ENCODE measurements at places on chromosomes 13 and 19.

DNA sequence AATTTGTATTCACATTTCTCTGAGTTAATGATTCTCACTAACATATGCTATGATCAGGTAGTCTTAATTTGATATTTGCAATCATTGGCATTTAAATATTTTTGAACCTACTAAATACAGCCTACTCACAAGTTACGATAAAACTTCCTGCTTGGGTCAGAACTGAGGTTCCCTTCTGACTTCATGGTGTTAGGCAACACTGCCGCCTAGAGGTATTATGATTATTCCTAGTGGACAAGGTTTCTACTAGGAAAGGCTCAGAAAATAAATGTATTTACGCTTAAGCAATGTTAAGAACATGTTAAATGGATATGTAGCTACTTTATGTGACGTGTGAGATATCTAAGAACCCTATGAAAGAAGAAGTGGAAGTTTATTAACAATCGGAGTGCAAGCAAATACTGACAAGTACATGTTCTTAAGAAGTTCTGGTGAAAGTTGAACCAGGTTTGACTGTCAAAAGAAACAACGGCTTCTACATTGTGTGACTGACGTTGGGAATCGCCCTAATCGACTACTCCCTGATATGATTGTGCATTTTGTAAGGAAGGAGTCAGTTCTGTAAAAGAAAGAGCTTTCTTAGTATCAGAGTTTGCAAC lies 1395.8 kb downstream of the SLITRK5 start:
- no peak for DNase-seq

DNA sequence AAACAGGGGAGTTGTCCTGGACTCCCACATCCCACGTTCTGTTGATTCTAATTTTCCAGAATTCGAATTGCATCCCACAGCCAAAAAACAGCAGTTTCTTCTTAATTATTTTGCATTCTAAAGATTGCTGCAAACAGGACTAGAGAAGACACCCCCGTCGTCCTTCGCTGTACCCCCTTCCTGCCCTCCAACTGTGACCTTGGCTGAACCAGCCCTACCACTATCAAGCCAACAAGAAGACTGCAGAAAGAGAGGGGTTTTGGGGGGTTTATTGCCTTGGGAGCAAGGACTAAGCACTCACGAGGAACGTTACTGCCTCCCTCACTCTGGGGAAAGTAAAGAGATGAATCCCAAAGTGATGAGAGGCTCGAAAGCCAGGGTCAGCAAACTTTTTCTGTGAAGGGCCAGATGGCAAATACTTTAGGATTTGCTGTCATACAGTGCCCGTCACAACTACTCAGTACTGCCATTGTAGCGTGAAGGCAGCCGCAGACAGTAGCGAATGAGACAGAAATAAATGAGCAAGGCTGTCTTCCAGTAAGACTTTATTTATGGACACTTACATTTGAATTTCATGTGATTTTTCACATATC lies 32.5 kb upstream of the KATNAL1 start:
- DNase-seq: no peak

- no peak for DNase-seq
These were observed 230.1 kb downstream of the DLEU7 start for GRCh38 chr13:50613356-50613831.

DNA sequence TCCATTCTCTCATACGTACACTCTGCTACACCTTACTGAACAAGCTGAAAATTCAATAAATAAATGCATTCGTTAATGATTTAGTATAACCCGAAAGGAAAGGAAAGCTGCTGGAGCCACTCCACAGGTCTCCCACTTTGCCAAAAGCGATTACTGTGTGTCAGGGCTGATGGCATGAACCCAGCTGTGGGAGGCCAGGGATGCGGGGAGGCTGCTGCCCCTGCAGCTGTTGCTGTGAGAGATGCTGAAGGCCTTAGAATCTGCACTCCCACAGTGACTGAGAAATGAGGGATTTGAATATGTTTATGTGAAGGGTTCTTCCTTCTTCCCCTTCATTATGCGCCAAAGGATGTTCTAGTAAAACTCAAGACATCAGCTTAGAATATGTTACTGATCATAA lies 58.7 kb upstream of the NBEA start:
- no peak for DNase-seq

GRCh38 chr19:8469613-8470368 lies 25.0 kb downstream of the HNRNPM start:
- DNase-seq: no peak

GRCh38 chr13:40665126-40666044 lies 1.1 kb downstream of the FOXO1 start:
- DNase-seq: no peak

GRCh38 chr13:43303033-43303729 lies 279.8 kb downstream of the DNAJC15 start:
- no peak for DNase-seq

DNA sequence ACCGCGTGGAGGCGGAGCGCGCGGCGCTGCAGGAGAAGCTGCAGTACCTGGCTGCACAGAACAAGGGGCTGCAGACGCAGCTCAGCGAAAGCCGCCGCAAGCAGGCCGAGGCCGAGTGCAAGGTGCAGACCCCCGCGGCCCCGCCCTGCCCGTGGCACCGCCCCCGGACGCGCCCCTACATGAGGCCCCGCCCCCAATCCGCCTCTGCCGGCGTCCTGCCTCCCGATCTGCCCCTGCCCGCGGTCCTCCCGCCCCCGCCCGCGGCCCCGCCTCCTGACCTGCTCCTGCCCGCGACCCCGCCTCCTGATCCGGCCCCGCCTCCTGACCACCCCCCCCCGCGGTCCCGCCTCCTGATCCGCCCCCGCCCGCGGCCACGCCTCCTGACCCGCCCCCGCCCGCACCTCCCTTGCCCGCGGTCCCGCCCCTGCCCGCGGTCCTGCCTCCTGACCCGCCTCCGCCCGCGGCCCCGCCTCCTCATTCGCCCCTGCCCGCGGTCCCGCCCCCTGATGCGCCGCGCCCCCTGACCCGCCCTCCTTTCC lies 11.7 kb downstream of the PRR36 start:
- DNase-seq: peak; percentile 49

- DNase-seq: no peak
These were observed 38.4 kb downstream of the PIBF1 start for GRCh38 chr13:72820156-72820897.

GRCh38 chr13:50998326-50998725 lies 88.7 kb downstream of the RNASEH2B start:
- DNase-seq: no peak

DNA sequence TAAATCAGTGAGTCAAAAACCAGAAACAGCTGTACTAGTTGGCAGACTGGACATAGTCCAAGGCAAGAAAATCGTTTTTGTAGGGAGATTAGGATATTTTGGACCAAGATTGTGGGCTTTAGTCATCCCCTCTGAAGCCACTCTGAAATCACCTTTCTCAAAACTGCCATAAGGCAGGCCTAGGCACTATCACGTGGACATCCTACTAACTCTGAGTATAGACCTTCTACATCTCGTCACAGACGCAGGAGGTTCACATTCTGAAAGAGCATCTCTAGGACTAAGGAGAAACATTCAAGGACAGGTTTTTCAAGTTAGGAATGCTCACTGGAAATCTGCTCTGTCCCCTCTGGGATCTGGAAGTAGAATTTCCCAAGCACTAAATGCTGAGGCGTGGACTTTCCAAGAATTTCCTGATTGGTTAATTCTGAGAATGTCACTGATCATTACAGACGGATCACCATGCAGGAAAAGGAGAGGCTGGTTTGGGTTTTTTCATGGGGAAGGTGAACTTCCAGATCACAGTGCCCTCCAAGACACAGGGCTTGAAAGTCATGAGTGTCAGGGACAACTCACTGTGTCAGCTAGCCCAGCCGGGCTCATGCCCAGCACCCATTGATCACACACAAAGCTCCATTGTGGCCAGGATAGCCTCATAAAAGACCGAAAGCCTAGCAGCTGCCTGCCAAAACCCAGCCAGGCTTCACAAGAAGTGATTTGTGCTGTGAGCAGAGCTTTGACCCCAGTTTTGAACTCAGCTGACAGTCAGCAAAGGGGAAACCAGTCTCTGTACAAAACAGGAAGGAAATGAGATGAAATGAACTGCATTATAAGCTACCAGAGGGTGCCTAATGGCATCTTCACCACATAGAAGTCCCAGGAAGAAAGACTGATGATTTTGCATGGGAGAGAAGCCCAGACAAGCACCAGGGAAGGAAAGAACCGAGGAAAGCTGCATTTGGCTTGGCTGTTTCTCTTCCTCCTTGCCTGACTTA lies 2.7 kb upstream of the RUBCNL start:
- DNase-seq: no peak

DNA sequence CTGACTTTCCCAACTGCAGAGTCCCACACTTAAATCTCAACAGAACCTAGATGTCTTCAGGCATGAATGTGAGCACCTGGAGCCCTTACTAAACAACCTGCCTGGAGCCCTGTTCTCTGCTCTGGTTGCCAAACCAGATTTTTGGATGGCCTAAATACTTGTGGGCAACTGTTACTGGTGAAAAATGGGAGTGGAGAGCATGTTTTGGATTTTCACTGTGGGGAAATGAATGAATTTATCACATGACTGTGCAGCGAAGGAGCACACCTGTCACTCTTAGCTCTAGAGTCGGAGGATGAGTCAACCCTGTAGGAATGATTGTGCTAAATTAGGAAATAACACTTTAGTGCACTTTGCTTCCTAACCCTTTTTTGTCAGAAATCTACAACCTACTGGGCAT lies 30.3 kb downstream of the SHISA2 start:
- no peak for DNase-seq

GRCh38 chr19:50639121-50640112 lies at the start of gene SYT3:
Gene SYT3, minus strand, starts transcription at chr19:50639881. Its CDS starts 2,470 bp downstream, at chr19:50637411.
- no peak for DNase-seq

- no peak for DNase-seq
These were observed 2.4 kb downstream of the BLOC1S3 start for GRCh38 chr19:45180936-45181335.

DNA sequence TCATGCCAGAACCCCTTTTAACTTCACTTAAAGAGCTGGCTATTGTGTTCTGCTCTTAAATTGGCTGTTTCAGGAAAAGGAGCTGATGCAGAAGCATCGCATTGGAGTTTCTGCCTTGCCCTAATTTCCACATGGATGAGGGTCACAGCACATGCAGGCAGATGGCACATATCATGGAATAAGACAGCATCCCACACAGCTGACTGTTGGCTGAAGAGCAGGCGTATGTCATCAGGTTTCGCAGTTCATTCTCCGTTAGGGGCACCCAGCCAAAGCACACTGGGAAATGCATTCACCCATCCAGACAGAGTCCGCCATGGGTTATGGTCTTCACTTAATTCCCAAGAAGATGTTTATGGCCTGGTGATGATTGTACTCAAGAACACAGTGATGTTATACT lies 572.5 kb downstream of the LIG4 start:
- DNase-seq: no peak

DNA sequence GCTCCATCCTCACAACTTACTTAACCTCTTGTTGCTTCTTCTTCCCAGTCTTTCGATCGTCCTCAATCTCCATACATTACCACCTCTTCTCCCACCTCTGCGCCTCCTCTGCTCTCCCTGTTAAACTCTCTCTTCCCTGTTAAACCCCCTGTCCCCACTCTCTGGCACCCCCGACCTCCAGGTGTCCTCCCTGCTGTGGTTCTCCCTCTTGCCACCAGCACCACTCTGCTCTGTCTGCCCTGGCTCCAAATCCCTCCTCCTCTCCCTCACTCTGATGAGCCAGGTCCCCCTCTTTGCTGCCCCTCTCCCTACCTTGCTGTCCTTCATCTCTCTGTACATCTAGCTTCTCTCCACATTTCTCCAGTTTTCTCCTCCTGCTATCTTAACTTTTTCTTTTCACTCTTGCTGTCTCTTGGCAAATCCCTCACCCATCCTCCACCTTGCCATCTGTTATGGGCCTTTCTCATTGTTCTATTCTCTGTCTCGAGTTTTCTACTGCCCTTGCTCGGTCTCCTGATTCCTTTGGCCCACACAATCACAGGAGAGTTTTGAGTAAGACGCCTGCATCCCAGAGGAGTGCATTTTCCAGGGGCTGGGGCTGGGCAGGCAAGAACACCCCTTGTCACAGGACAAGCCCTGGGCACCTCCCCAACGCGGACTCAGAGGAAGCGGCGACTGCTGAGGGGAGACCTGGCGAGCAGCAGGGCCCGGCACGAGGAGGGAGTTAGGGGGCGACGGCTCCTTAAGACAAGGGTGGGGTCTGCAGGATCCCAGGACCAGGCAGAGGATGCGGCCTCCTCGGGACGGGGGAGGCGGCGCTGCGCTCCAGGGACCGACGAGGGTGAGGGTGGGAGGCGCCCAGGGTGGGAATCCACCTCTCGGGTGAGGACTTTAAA lies 21.4 kb upstream of the ERVV-1 start:
- DNase-seq: no peak

DNA sequence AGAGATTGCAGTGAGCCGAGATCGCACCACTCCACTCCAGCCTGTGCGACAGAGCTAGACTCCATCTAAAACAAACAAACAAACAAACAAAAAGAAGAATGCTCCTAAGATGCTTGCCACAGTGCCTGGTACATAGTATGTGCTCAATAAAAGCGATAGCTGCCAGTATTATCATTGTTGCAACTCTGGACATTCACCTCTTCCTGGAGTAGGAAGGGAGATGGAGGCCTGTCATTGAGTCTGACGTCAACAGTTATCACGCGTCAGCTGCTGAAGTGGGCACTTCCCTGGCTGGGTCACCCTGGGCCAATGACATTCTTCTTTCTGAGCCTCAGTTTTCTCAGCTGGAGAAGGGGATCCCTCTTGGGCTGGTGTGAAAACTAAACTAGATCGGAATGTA lies 4.2 kb upstream of the PLAUR start:
- DNase-seq: no peak

DNA sequence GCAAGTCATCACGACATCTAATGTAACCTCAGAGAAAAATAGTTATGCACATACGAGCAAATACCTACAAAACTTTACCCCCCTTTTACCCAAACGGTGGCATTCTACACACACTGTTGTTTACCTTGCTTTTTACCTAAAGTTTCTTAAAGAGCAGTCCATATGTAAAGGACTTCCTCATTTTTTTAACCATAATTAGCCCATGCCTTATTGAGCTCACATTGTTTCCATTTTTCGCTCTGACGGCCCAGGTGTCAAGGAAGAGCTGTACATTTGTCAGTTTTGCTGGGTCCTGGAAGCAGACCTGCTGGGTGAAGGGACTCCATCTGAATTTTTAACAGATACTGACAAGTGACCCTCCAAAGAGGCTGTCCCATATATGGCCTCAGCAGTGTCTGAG lies 89.4 kb downstream of the STK24 start:
- no peak for DNase-seq

- DNase-seq: no peak
These were observed 900 bp downstream of the KBTBD7 start for GRCh38 chr13:41193469-41193868.

- DNase-seq: no peak
These were observed 14.8 kb upstream of the ZNF431 start for GRCh38 chr19:21127001-21127400.

GRCh38 chr13:32174366-32174765 lies 140.8 kb downstream of the ZAR1L start:
- DNase-seq: no peak

GRCh38 chr19:1956868-1957492 lies 16.0 kb downstream of the CSNK1G2 start:
- DNase-seq: no peak

DNA sequence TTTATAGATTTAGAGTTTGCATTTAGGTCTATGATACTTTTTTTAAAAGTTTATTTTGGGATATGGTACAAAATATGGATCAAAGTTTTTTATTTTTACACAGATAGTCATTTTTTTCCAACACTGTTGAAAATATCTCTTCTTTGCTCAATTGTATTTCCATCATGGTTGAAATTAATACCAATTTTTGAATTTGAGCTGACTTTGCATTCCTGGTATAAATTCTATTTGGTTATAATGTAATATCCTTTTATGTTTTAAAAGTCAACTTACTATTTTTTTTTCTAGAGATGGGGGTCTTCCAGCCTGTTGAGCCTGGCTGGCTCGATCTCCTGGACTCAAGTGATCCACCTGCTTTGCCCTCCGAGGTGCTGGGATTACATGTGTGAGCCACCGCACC lies 620.1 kb downstream of the OLFM4 start:
- DNase-seq: no peak

Data from activated CD4-positive, CD25-positive, alpha-beta regulatory T cell (primary cell).